Bronchial epithelial cell (primary cell): ENCODE measurements at places on chromosomes 4 and X. TPM values are rescaled to one million over a fixed set of nuclear protein-coding genes. Genes with fewer than 3 reads are reported as not detected.

PAGE4 gene
- total RNA-seq, result not detected in 2 replicates

DNA sequence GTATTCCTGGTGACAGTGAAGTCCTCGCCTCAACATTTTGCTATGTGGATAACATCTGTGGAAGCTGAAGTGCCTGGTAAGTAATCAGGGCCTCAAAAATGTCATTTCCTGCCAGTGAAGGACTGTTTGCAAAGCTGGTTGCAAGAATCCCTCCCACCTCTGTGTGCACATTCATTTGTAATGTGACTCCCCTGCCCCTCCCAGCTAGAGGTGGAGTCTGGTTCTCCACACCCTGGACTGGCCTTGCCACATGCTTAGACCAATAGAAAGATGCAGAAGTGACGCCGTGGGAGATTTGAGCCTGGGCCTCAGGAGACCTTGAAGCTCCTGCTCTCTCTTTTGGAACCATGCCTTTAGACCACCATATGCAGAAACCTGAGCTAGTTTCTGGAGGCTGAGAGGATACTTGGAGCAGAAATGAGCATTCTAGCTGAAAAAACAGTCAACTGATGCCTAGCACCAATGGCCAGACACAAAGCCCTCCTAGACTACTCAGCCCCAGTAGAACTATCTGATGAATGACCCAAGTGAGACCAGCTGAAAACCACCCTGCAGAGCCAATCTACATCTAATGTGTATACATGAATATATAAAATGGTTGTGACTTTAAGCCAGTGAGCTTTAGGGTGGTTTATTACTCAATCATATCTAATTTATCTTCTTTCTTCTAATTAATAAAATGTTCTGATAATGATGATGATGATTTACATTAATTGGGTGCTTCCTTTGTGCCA is 47.8 kb upstream of the CRMP1 start:
- DNase-seq, result peak; percentile 3

GRCh38 chr4:3666263-3666662 is 99.9 kb upstream of the ADRA2C start:
- no peak for DNase-seq

DNA sequence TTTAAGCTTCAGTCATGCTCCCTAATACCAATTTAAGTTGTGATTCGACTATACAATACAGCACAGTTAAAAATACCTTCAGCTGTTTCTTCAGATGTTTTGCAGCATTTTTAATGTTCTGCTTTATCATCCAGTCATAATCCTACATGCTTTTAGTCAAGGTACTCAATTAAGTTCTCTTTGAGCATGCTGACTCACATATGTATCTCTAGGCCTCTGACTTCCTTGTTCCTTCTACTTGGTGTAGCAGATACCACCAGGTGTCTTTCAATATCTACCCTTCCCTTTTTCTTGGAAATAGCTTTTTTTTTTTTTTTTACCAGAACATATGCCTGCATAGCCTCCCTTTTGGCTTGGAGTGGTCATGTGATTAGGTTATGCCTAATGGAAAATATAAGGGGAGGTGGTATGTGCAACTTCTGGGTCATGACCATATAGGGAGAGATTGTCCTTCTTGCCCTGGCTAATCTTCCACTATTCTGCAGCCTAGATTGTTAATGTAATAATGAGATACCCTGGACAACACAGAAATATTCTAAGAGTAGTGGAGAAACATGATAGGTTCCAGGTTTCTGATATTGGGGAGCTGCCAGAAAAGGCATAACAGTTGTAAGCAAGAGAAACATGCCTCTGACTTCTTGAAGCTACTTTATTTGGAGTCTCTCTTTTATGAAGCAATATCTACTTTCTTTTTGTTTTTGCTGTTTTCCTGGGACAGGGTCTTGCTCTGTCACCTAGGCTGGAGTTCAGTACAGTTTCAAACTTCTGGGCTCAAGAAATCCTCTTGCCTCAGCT is 737.2 kb upstream of the SLIT2 start:
- peak; percentile 17 for DNase-seq

SPANXA2 gene
- total RNA-seq, result not detected in 2 replicates

INTU gene
- 3.9 and 6.7 TPM in 2 replicates for total RNA-seq

GRCh38 chrX:121456315-121456714 is 408.9 kb downstream of the GLUD2 start:
- DNase-seq, result peak; percentile 41

- no peak for DNase-seq
Observed at GRCh38 chr4:80071604-80072227, 1.3 kb downstream of the ANTXR2 start.

- DNase-seq, result no peak
Observed at GRCh38 chr4:176149680-176150355, 45.6 kb downstream of the SPATA4 start.

ASB9 gene
- total RNA-seq, result not detected in 2 replicates
